ENCODE measurements at places on chromosomes 5 and 9.

DNA sequence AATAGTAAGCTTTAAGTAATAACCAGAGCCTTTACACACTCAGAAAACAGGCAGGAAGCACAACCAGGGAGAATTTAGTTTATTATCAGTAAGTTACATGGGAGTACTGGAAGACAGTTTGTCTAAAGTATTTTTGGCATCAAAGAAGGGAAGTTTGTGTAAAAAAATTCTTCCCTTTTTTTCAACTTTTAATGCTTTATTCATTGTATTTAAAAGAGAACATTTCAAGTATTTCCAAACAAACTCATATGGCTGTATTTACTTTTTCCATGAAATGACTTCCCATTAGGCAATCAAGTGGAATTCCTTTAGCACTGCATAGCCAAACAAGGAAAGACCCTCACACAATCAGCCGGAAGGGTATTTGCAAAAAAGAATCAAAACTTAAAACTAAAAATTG is 26.7 kb downstream of the RNF145 start:
- DNase-seq, result no peak

DNA sequence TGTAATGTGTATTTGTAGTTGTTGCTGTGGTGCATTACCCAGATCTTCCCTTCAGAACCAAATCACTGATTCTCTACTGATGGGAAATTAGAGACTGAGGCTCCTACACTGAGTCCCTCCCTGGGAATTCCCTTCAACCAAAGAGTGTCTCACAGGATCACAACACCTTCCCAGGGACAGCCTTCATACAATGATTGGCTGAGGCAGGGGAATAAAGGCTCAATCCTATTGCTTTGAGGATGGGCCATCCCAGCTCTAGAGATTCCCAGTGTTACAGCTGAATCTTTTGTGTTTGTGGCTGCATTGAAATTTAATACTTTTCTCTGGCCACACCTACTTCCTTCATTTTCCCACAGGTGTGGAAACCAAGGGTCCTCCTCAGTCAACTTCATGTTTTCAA is 96.4 kb upstream of the ELL2 start:
- DNase-seq, result no peak

DNA sequence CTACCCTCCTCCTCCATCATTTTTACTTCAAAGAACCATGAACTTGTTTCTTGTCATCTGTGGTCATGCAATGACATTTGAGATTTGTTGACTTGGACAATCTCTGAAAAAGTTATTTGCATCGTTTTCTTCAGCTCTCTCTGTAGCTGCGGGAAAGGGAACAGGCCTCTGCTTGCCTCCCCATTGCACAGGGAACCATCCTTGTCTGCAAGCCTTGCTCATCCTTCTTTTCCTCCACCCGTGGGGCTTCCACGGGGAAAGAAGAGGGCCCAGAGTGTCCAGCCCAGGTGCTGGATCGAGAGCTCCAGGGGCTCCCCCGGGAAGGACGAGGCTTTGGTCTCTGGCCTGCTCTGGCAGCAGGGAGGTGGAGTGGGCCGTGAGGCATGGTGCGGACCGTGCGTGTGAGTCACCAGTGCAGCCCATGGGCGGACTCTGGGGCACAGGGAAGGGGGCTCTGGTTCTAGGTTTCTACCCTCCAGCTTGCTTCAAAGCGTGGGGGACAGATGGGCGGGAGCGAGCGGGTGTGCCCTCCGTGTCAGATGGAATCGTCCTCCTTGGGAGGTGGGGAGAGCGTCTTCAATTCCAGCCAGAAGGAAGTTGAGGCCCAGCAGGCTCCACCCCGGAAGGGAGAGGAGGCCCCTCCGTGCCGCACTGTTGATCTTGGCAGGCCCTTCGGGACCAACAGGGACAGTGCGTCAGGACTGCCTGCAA is 6.0 kb upstream of the IRX4 start:
- DNase-seq, result no peak

- DNase-seq, result no peak
Observed at GRCh38 chr5:120124031-120124430, 340.1 kb upstream of the PRR16 start.

- DNase-seq, result no peak
Observed at GRCh38 chr9:116736399-116737151, 49.5 kb downstream of the TRIM32 start.

DNA sequence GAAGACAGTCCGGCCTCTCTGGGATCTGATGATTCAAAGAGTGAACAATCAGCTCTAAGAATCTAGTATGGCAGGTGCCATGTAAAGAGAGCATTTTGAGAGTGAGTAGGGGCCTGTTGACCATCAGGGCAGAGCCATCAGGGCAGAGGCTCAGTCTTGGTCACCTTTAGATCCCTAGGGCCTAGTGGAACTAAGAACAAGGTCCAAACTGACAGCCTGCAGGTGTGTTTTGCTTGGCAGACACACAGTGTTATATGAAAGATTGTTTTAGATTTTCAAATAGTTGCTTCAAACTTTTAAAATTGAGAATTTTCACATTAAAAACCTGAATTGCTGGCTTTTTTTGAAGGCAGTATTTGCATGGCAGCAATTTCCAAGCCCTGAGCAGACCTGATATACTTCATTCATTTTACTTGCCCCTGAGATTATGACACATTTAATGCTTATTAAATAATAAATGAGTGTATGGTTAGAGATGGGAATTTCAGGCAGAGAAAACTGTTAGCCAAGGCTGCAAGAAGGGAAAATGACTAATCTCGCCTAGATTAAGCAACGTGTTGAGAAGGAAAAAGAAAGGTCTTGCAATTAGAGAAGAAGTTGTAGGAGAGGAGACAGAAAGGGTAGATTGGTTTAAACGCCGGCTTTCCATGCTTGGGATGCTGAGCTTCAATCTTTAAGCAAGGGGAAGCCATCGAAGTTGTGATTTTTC is 279.6 kb downstream of the ARRDC3 start:
- DNase-seq, result no peak

DNA sequence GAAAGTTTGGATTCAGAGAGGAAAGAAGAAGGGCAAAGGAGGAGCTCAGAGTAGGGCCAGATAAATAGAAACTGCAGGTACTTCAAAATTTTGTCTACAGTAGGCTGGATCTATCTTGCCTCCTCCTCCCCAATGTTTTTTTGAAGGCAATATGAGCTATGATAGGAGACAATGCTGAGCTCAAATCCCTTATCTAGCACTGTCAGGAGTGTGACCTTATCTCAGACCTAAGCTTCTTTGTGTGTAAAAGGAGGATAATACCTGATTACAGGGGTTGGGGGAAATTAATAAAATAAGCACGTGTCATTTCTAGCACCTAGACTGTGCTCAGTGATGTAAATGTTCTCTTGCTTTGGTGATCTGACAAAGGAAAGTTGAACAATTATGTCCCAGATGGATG is 137.8 kb upstream of the CD180 start:
- DNase-seq, result no peak

- DNase-seq, result no peak
Observed at GRCh38 chr9:132726576-132727130, 56.4 kb downstream of the GTF3C4 start.

DNA sequence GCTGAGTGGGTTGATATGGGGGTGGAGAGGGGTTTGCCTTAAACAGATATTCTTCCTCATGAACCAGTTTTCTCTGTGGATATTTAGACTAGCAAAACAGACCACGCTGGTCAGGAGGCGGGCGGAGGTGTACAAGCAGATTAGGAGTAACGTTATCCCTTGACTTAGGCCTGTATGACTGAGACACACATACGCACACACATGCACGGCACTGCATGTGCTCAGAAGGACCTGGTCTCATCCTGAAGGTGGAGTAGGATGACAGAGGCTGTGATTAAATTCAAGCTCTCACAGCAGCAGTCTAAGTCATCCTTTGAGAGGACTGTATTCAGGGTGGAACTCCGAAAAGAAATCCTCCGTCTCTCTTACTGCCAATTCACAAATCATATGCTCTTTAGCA is 209.7 kb downstream of the DIRAS2 start:
- DNase-seq, result no peak

DNA sequence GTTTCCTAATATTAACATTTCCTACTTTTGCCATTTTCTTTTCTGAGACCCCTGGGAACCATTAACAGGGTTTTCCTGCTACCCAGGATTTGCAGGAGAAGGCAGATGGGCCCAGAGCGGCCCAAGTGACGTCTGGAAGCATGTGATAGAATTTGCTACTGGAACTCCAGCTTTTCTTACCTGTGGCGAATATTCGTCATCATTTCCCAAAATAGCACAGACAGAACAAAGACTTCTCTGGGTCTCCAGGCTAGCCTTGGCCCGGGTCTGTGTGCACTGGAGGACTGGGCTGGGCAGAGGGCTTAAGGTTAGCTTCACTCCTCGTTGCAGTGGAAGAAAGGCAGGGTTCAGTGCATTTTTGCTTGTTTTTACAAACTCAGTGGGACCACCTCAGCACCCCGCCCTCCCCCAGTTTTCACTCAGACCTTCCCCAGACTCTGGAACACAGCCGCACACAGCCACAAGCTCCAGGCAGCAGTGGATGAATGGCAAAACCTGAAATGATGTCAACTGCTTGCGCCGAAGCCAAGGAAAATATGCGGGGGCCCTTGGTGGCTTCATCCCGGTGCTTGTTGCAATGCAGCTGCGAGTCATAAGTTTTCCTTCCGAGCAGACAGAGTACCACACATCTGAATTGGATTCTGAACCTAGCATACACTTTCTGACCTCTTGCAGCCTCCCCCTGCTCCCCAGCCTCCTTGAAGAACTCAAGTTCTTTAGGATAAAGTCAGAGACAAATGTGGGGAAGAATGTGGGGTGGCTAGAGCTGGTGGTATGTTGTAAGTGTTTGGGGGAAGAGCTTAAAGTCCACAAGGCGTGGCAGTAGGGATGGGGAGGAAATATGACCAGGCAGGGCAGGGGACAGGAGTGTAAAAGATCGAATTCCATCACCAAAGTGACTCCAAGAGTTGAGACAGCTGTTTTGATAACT is 586.0 kb downstream of the CCDC171 start:
- DNase-seq, result no peak

- no peak for DNase-seq
Observed at GRCh38 chr5:74950836-74951515, 84.8 kb upstream of the FAM169A start.

DNA sequence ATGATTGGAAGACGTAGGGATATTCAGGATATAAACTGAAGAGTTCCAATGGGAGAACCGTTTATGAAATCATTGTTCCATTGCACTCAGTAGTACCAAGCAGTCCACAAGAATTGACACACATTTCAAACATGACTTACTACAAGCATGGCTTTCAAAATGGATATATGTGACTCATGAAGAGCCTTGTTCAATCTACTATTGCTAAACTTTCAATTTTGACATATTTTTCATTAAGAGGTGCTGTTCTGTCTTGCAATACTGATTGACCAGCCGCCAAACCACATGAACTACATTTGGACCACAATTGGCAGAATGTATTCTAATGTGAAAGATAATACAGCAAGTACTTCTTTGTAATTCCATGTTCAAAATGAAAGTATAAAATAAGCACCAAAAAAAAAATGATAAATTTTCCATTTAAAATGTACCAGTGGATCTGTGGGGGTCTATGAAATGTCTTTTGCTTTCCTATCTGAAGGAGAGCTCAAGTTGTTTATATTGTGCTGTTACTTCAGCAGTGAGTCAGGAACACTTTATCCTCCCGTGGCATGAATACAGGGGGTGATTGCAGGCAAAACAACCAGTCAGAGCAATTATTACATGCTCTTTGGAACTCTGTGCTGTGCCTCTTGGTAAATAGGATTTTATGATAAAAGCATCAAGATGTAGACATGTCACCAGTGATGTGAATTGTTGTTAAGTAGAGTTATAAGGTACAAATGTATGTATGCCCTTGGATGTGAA is 366.0 kb downstream of the ARRDC3 start:
- no peak for DNase-seq
